ENCODE measurements at places on chromosomes 5 and 9.

GRCh38 chr5:35903631-35904203 is 34.7 kb downstream of the CAPSL start:
- no peak for DNase-seq

GRCh38 chr5:2529371-2530092 is 221.9 kb downstream of the IRX2 start:
- DNase-seq, result no peak

- DNase-seq, result peak; percentile 80
These were observed 1.5 kb upstream of the STC2 start for GRCh38 chr5:173329491-173330337.

- no peak for DNase-seq
These were observed 1349.5 kb downstream of the EFNA5 start for GRCh38 chr5:106321242-106321641.

GRCh38 chr5:102324714-102325113 is 28.6 kb upstream of the SLCO4C1 start:
- DNase-seq, result no peak

- DNase-seq, result no peak
These were observed 98.3 kb upstream of the PRRC1 start for GRCh38 chr5:127418974-127419682.

- DNase-seq, result no peak
These were observed 46.2 kb upstream of the KIF2A start for GRCh38 chr5:62259699-62260250.

Data from stimulated activated CD4-positive, alpha-beta T cell treated with anti-CD3 and anti-CD28 coated beads, Interleukin-1b, Interleukin-23, amount 100 ng/mL, for 48 hours (primary cell).